A172 (cell line): ENCODE measurements at places on chromosomes 12 and 14.

GRCh38 chr12:53073881-53074280, 5.3 kb downstream of the SPRYD3 start:
- DNase-seq = no peak

- DNase-seq = peak; percentile 66
Observed at GRCh38 chr14:104805326-104805678, 4.4 kb downstream of the ZBTB42 start.

DNA sequence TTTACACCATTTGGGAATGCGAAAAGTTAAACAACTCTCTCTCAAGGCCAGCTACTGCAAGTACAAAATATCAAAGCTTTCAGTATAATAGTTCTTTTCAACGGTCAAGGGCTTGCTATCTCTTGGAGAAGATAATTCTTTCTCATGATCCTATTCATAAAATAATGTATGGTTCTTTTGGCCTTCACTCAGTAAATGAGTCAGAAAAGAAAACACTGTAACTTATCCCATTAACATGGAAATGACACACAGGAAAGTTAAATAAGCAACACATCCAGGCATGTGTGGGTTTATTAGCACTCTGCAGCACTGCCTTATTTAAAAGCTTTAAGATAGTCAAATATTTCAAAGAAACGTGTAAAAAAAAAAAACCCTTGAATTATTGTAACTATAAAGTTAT, 36.9 kb downstream of the ZFC3H1 start:
- DNase-seq = peak; percentile 14

DNA sequence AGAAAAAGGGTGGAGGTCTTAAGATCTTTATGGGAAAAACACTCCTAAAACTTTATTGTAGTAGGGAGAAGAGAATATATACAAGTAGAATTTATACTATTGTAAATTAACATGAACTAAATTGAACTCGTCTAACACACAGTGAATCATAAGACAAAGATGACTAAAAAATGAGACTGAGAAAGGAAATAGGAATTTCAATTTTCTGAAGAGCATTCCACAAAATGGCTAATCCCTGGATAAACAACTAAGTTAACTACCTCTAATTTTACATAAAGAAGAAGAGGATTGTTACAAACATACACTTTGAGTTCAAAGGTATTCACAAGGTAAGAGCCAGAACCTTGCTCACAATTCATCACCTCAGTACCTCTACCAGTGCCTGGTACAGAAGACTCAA, 2.0 kb downstream of the MAP4K5 start:
- DNase-seq = no peak
